Stimulated activated CD4-positive, alpha-beta T cell treated with anti-CD3 and anti-CD28 coated beads, Interleukin-15, amount 100 ng/mL, for 1 hour (primary cell): ENCODE measurements at places on chromosomes 4 and X.

GRCh38 chr4:86129546-86129945 is 230.3 kb downstream of the MAPK10 start:
- DNase-seq: no peak

DNA sequence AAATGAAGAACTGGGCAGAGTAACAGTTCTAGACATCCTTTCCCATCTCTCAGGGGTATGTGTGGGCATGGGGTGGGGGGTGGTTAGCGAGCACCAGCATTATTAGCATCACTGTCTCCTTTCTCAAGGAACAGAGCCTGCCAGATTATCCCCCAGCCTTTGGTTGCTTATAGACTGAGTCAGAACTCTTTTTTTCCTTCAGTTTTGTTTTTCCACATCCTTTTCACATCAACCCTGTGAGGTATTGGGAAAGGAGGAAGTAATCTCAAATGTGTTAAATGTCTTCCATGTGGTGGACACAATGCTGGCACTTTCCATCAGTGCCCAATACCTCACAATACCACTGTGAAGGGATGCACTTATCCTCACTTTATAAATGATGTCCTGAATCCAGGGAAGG is 3.1 kb upstream of the FGF16 start:
- DNase-seq: no peak

- no peak for DNase-seq
These were observed 594.3 kb upstream of the ADGRL3 start for GRCh38 chr4:60605646-60606354.

DNA sequence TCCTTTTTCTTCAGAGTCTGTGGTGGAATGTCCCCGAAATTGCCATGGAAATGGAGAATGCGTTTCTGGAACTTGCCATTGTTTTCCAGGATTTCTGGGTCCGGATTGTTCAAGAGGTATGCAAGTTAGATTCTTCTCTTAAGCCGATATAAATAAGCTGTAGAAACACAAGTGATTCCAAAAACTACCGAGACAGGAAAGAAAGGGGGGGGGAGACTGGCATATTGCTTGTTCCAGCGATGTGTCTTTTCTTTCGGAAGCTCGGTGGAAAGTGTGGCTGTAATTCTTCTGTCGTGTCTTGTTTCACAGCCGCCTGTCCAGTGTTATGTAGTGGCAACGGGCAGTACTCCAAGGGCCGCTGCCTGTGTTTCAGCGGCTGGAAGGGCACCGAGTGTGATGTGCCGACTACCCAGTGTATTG is 236.9 kb downstream of the DCTD start:
- DNase-seq: no peak

DNA sequence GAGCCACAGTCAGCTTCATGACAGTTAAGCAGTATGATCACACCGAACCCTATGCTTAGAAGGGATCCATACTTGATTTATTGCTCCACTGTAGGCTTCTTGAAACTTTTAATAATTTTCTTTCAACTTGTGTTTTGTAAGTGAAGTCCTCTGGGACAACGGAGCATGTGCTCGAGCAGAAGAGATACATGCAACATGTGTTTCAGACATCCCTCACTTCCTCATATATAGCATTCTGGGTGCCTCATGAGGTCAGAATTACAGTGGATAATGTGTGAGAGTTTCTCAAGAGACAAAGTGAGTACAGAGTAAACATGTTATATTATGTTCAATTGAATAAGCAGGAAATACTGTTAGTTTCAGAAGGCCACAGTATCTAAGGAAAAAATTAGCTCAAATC is 893.2 kb downstream of the FAT4 start:
- no peak for DNase-seq

GRCh38 chrX:130841776-130842175 is 61.2 kb downstream of the ENOX2 start:
- no peak for DNase-seq

DNA sequence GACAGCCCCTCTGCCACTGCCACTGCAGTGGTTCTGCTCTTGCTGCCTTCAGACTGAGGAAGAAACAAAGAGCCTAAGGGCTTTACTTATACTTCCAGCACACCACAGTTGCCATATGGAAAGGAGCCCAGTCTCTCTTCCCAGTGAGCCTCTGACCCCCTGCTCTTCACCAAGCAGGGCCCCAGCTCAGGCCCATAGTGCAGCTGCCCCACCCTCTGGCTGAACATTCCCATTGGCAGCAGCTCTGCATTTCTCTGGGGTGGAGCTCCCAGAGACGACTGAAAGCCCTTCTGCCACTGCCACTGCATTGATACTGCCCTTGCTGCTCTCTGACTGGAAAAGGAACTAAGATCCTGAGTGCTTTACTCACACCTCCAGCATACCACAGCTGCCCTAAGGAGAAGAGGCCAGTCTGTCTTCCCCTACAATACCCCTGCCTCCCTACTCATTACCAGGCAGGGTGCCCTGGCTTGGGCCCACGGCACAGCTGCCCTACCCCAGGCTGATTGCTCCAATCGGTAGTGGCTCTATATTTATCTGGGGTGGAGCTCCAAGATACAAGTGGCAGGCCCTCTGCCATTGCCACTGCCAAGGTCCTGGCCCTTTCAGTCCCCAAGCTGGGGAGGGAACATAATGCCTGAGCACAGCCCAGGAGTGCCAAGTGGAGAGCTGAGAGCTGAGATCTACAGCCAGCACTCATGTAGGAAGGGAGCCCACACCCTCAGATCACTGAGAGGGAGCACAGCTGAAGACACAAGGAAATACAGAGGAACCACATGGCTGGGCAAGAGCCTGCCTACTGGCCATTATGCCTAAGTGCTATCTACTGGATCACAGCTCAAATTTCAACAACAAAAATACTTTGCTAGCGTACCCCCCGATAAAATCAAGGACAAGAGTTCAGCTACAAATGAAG is 36.0 kb downstream of the AWAT2 start:
- DNase-seq: no peak

GRCh38 chr4:167555338-167556022 is 321.2 kb upstream of the SPOCK3 start:
- DNase-seq: no peak

DNA sequence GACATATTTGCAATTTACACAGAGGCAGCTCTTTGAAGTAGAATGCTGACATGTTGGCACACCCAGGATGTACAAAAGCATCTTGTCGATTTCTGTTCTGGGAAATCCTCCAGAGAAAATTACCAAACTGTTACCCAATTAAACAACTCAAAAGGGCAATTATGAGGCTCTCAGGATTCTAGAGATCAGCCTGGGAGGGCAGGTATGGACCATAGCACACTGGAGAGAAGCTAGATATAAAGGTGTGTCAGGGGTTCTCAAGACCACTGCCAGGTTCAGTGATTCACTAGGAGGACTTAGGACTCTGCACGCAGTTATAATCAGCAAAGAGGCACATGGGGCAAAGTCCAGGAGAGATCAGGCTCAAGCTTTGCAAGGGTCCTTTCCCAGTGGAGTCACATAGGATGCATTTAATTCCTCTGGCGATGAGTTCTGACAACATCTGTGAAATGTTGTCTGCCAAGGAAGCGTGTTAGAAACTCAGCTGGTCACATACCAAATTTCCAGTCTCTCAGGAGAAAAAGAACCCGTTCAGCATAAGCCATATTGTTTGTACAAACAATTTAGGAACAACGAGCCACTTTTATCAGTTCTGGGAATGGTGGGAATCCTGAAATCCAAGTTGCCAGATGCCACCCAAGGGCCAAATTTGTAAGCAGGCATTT is 100.8 kb downstream of the SYTL5 start:
- DNase-seq: no peak

DNA sequence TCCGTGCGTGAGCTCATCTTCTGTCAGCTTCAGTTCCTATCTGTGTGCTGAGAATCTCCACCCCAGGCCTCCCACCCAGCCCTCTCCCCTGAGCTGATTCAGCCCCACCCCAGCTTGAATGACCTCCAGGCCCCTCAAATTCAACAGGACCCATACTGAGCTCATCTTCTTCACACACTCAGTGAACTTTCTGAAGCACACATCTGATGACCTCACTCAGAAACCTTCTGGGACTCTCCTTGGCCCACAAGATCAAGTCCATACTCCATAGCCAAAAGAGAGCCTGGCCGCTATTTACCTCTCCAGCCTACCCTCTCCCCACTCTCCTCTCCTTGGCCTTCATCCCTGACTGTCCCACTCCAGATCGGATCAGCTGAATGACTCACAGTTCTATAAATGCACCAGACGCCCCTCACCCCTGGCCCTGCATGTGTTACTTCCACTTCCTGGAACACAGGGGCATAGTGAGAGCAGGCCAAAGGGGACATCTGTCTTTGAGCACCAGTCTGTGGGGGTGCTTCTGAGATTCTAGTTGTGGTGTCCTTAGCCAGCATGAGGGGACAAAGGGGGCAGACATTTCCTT is 62.5 kb downstream of the PJA1 start:
- DNase-seq: no peak

DNA sequence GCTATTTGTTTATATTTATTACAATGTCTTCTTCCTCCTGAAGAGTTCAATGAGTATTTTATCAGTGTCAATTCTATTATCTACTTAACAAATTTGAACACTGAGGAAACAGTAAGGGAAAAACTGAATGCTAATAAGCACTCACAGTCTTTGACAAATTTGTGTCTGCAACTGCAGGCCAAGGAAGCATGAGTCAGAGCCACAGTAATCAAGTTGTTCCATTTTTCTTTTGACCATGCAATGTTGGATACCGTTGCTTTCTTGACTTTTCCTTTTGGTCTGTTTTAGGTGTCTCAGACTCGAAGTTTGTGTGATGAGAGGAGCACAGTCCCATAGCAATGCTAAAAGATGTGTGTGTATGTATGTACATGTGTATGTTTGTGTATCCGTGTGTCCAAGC is 359.6 kb downstream of the IL1RAPL1 start:
- DNase-seq: no peak

DNA sequence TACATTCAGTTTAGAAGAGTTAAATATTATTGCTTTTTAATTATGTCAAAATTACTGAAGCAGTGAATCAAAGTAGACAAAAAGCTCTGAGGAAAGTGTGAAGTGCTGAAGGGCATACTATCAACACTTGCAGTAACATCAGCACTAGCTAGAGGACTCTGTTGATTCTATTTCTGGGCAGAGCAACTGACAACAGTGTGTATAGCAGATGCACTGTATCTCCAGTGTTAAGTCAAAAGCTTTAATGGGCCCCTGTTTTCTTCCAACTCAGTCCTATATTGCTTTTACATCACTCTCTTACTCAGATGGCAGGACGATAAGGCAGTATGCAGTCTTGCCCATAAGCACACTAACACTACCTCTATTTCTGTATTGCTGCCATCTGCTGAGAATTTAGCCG is 435.2 kb upstream of the AMOT start:
- no peak for DNase-seq

GRCh38 chr4:74858921-74859562 is 64.7 kb upstream of the BTC start:
- no peak for DNase-seq

DNA sequence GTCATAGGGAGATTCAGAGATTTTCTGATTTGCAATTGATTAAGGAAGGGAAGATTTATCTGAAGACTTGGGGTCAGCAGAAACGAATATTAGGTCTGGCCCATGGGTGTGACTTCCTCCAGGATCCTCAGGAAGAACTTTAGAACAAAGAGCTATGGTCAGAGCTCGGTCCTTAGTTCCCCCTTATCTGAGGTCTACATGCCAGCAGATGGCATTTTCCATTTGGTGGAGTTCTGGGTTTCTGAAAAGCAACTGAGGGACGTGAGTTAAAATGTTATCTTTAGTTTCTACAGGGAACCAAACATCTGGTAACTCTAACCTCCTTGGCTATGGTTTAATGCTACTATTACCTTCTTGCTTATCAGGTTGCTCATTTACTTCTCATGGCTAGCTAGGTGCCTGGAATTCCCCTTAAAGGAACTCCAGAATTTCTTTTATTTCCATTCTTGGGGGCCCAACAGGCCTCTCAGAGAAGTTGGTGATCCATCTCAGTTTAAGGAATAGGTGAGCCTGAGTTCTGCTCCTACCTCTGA is 40.7 kb downstream of the KLF3 start:
- DNase-seq: no peak

DNA sequence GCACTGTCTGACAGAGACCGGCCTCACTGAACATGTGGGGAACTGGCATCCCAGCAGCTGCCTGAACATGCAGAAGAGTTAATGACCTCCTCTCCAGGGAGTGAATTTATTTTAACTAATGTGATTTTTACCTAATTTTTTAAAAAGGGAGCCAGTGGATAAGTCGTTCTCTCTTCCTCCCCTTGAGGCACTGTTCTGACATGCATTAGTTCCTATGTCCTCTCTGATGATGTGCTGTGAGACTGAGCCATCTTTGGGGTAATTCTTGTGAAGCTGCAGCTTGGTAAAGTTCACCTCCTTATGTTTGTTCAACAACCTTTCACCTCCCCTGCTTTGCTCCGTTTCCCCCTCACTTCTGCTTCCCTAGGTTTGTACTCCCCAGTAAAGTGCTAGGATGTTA is 139.7 kb downstream of the COL25A1 start:
- DNase-seq: no peak

DNA sequence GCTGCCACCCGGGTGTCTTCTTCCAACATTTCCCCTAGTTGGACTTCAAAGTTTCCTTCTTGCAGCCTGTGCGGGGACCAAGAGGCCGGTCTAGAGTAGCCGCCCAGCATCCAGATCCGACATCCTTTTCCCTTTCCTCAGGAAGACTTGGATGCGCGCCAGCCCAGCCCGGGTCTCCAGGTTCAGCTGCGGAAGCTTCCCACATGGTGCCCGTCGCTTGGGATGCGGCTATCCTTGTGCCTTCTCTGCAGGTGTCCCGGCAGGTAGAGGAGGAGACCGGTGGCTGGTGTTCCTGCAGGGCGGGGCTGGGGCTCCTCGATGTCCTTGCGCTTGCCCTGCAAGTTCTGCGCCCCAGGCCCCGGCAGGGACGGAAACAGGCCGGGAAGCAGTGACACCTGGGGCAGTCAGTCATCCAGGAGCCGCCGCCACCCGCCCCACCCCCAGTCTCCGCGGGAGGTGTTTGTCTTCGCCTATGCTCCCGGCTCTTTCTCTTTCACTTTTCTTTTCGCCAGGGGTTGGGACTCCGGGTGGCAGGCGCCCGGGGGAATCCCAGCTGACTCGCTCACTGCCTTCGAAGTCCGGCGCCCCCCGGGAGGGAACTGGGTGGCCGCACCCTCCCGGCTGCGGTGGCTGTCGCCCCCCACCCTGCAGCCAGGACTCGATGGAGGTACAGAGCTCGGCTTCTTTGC is at the start of gene IL15:
IL15 (plus strand) TSS at position 502 of the 689 bp plus-strand sequence. CDS start 82,882 bp downstream, outside the sequence.
- peak; percentile 65 for DNase-seq

DNA sequence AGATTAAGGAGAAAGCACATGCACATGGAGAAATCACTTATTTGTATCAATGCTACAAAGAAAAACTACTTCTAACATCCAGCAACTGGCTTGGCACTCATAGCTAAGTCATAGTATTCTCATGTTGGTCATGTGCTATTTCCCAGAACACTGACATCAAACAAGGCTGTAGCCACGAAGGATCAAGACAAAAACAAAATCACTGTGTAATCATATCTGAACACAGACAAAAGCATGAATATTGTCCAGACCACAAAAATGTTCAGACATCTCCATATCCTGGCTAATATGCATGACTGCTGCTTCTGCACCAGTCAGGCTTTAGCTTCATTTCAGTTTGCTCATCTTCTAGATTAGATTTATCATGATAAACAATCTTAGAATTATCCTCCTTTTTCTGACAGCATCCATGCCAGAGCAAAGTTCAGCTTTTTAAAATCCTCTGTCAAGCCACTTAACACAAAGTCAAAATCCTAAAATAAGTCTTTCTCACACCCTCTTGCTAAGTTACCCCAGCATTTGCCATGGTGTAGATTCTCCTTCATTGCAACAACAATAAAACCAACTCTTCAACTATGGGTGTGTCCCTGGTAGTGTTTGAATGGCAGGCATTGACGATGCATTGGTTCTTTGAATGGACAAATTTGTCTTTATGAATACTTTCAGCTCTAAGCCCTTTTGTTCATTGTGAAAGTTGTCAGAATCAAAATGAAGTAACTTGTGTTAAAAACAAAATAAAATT is 39.1 kb upstream of the NPFFR2 start:
- no peak for DNase-seq
